ENCODE measurements at places on chromosomes 1 and 21. TPM values are rescaled to one million over a fixed set of nuclear protein-coding genes. Genes with fewer than 3 reads are reported as not detected.
A peak's percentile ranks its signal among the peaks of the same experiment; 100 is the strongest.

GRCh38 chr1:228781161-228781808 lies 46.0 kb downstream of the RHOU start:
- H3K27me3 ChIP-seq: no peaks in the 10 kb centered on the region
- H3K4me3 ChIP-seq: no peak overlapping the region
- peak overlapping the region; percentile 84 for H3K27ac ChIP-seq
- H3K4me1 ChIP-seq: peaks cover 31% of the 10 kb centered on the region
- no peaks in the 10 kb centered on the region for H3K36me3 ChIP-seq

- H3K4me3 ChIP-seq: no peak overlapping the region
- no peaks in the 10 kb centered on the region for H3K36me3 ChIP-seq
- no peak overlapping the region for H3K27ac ChIP-seq
- no peak for DNase-seq
- no peaks in the 10 kb centered on the region for H3K4me1 ChIP-seq
These were observed 321.3 kb downstream of the KIF26B start for GRCh38 chr1:245475961-245476516.

DNA sequence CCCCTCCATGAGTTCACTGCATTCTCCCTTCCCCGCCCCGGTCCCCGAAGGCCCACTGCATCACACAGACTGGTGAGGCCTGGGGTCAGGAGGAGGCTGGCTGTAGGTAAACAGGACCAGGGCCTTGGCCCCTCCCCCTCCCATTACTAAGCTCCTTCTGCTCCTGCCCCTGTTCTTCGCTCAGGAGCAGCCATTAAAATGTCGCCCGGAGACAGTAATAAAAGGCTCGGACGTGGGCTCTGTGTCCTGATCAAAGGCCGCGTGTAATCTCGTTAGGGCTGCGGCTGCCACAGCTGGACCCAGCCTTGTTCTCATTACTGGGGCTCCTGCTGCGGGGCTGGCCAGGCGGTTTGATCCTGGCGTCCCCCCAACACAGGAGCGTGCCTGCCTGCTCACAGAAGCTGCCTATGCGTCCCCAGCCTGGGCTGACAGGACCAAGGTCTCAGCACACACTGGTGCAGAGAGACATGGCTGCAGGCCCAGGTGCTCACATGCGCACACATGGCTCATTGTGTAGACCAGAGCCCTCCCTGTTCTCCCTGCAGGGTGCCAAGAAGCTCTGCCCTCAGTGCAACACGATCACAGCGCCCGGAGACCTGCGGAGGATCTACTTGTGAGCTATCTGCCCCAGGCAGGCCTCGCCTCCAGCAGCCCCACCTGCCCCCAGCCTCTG lies 24.0 kb downstream of the TMEM53 start:
- H3K36me3 ChIP-seq: peaks cover 46% of the 10 kb centered on the region
- no peak overlapping the region for H3K27ac ChIP-seq
- H3K27me3 ChIP-seq: no peaks in the 10 kb centered on the region
- no peak overlapping the region for H3K4me3 ChIP-seq

F13B gene
- total RNA-seq: not detected

PLPP3 gene
- 666 TPM for total RNA-seq

DNA sequence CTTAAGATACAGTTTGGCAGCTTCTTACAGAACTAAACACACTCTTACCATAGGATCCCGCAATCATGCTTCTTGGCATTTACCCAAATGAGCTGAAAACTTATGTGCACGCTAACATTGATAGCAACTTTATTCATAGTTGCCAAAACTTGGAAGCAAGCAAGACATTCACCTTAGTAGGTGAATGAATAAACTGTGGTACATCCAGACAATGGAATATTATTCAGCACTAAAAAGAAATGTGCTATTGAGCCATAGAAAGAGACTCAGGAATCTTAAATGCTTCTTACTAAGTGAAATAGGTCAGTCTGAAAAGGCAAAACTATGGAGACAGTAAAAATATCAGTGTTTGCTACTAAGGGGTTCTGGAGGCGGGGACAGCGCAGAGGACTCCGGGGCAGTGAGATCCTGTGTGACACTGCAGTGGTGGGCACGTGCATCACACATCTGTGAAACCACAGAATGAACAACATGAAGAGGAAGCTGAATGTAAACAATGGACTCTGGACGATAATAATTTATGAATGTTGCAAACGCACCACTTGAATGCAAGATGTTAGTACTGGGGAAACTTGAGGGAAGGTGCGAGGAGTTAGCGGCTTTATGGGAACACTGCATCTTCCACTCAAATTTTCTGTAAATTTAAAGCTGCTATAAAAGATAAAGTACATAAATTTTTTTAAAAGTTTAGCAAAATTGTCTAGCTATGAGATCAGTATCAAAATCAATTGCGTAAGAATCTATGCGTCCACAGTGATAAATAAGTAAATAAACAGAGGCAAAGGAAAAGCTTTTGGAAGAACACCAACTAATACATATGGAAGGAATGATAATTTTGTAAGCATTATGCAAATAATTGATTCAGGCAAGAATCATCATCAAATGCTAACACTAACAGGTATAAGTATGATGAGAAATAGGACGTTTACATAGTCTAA lies 15.4 kb upstream of the SPATC1L start:
- peaks cover 19% of the 10 kb centered on the region for H3K36me3 ChIP-seq
- DNase-seq: peak; percentile 0
- no peaks in the 10 kb centered on the region for H3K4me1 ChIP-seq
- H3K27me3 ChIP-seq: no peaks in the 10 kb centered on the region
- no peak overlapping the region for H3K4me3 ChIP-seq

DNA sequence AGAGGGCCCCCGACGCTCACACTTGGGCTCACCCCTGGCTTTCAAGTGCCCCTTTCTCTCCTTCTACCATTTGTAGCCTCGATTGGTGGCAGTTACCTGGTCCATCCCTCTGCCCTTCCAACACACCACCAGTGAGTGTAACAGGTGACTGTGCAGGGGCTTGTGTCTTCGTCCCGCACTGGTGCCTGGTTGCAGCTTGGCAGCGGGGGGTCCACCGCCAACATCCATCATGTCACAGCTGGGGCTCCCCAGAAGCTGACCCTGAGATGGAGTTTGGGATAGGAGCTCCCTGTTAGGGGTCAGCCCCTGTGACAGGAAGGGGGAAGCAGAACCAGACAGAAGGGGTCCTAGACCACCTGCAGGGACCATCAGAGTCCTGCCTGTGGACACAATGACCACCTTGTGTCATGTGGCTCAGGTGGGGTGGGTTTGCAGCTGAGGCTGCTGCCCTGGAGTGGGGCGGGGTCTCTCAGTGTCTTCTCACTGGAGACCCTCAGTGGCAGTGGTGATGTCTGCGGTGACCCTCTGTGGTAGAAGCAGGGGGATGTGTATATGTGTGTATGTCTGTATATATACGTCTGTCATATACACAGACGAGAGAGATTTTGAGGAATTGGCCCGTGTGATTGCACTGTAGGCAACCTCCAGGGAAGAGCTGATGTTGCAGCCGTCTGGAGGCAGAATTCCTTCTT lies 3.6 kb upstream of the CALML6 start:
- no peaks in the 10 kb centered on the region for H3K36me3 ChIP-seq
- H3K4me3 ChIP-seq: no peak overlapping the region
- no peaks in the 10 kb centered on the region for H3K27me3 ChIP-seq
- no peak for DNase-seq
- H3K4me1 ChIP-seq: peaks cover 12% of the 10 kb centered on the region

VHLL gene
- total RNA-seq: not detected

GJA8 gene
- not detected for total RNA-seq

DNA sequence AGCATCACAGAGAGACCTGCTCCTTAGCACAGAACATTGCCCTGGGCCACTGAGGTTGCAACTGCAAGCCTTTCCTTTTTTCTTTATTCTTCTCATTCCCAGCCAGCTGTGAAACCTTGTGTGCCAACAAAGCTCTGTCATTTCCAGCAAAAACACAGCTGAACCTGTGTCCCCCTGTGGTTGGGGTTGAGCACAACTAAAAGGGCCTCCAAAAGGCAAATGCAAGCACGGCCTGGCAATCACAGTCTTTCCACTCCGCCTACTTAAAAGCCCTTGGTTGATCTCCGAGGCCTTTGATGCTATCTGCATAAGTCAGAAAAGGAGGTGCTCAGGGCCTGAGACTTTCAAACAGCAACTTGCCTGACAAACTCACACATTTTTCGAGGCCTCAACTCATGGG lies 32.7 kb downstream of the SUSD4 start:
- no peaks in the 10 kb centered on the region for H3K27me3 ChIP-seq
- H3K36me3 ChIP-seq: no peaks in the 10 kb centered on the region
- no peak for DNase-seq
- H3K4me3 ChIP-seq: no peak overlapping the region

GRCh38 chr1:119714583-119714982 lies 2.8 kb downstream of the PHGDH start:
- peaks cover 12% of the 10 kb centered on the region for H3K4me1 ChIP-seq
- no peaks in the 10 kb centered on the region for H3K36me3 ChIP-seq
- DNase-seq: no peak
- H3K27ac ChIP-seq: no peak overlapping the region
- no peak overlapping the region for H3K4me3 ChIP-seq

DNA sequence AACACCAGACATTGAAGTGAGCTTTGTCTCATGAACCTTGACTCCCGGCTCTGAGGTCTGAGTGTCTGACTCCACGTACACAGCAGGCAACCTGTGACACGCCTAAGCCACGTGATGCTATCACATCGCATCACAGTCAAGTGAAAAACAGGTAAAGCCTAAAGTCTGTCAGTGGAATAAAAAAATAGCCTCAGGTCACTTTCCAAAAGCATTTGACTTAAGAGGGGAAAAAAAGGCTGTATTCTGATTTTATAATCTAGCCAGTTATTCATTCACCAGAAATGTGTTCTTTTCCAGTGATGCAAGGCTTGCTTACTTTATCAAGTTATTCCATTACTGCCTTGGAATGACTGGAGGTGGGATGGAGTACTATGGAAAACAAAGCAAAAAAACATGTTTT lies 163.2 kb upstream of the HMCN1 start:
- peaks cover 3% of the 10 kb centered on the region for H3K4me1 ChIP-seq
- no peak for DNase-seq
- no peaks in the 10 kb centered on the region for H3K27me3 ChIP-seq
- H3K27ac ChIP-seq: peak overlapping the region; percentile 23
- no peak overlapping the region for H3K4me3 ChIP-seq
- no peaks in the 10 kb centered on the region for H3K36me3 ChIP-seq

PRKAB2 gene
- 13.3 TPM for total RNA-seq

Data from thyroid gland (tissue), 4 donors.